Pulmonary artery endothelial cell (primary cell): ENCODE measurements at places on chromosomes 3 and 15.

DNA sequence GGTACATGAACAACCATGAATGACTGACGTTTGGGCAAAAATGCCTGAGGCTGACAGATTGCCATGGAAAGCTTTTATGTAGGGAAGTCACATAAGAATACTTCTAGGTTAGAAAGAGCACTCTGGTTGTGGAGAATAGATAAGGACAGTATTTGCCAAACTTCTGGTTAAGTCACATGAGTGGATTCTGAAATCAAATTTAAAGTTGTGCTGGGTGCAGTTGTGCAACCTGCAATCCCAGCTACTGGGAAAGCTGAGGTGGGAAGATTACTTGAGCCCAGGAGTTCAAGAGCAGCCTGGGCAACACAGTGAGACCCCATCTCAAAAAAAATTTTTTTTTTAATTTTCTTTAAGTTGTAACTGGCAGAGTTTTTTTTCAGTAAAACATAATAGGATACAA lies 7.2 kb upstream of the ZNF148 start:
- no peak for DNase-seq

- DNase-seq: no peak
Measured at GRCh38 chr3:111173328-111173900, 101.8 kb downstream of the NECTIN3 start.

DNA sequence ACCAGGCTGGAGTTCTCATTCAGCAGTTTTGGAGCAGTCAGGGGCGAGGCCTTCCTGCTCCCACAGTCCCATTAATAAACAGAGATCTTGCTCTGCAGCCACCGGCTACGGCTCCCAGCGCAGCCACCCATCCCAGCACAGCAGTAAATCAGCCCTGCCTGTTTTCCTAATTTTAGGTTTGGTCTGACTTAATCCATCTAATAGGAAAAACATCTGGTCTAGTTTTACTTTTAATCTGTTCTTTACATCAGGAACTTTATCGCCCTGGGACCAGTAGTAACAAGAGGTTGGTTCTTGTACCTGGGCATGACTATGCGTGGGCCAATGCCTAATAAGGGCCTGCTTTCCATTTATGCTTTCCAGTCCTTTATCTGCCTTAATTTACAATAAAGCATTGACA lies 264.0 kb upstream of the DPH6 start:
- DNase-seq: no peak

- DNase-seq: no peak
Measured at GRCh38 chr3:133054586-133054985, 16.4 kb downstream of the TMEM108 start.

- no peak for DNase-seq
Measured at GRCh38 chr3:123768480-123769355, 115.4 kb downstream of the MYLK start.

DNA sequence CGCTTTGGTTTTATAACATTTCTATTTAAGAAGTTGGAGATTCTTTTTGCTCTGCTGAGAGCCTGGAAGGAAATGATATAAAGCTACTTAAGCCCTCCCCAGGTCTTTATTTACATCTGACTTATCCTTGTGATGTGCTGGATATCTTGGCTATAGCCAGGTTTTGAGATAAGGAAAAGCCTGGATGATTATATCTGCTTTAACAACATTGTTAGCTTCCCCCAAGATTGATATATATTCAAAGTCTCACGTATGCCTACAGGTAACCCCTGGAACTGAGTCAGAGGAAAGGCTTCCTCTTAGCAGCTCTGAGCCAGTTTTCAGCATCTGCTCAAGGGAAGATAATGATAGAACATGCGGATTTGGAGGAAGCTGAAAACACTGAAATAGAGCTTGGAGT lies 61.5 kb upstream of the CRBN start:
- DNase-seq: no peak

DNA sequence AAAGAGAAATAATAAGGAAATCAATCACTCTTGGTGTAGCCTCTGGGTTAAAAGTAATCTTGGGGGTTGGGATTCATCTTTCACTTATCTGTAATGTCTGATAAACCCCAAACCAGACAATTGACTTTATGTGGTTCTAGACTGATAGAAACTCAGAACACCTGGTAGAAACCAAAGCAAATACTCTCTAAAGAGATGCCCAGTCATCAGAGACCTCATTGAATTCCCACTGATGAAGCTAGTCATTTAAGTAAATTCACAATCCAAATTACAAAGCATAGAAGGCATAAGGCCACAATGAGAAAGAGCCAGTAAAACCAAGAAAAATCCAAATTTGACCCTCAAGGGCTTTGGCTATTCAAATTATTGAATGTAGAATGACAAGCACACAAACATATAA lies 250.6 kb downstream of the MBNL1 start:
- no peak for DNase-seq

DNA sequence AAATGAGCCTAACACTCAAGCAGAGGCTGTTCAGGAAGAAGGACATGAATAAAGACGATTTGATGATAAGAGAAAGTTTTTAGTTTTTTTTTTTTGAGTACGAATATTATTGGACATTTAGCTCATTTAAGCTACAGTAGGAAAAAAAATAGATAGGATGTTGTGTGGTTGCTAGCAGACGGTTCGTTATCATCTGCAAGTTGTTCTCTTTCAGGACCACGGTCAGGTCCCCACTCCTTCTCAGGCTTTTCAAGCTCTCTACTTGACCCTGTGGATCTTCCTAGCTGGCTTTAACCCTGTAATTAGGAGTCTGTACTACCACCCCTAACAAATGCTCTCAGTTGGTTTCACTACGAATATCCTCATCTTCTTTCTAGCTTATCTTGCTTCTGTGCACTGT lies 1.1 kb downstream of the KCNH8 start:
- no peak for DNase-seq
